ENCODE measurements at places on chromosomes 16 and 17.

GRCh38 chr16:85190572-85190971 lies 78.3 kb upstream of the CIBAR2 start:
- no peak for DNase-seq

- no peak for DNase-seq
Measured at GRCh38 chr16:13426736-13427135, 493.2 kb upstream of the ERCC4 start.

DNA sequence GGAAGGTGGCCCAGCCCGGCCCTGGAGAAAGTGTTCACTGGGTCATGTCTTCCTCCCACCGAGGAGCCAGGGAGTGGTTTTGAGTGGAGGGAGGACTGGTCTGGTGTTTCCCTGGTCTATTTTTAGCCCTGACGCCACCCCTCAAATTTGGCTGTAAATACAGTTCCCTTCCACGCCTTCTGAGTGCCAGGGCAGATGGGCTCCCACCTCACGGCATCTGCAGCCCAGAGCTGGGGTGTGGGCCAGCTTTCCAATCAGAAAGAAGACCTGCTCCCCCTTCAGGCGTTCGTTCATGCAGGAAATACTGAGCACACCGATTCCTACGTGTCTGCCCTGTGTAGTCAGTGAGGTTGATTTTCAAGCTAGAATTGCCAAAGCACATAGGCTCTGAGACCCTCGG lies 53.7 kb downstream of the SNX20 start:
- no peak for DNase-seq

GRCh38 chr16:25340973-25341372 lies 83.3 kb upstream of the ZKSCAN2 start:
- DNase-seq: no peak

GRCh38 chr16:81518439-81518757 lies 73.8 kb downstream of the CMIP start:
- no peak for DNase-seq

DNA sequence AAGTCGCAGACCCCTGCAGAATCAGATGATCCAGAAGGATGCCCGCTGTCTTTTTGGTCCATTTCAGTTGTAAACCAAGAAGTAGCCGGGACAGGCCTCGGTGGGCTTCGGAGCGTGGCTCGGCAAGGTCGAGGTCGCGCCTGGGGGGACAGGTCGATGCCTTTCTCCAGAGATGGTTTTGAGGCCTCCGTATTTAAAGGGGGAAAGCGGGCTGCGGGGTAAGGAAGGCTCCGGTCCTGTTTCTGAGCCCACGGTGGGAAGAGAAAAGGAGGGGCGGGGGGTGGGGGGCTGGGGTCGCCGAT lies 7.5 kb upstream of the GNG13 start:
- no peak for DNase-seq

GRCh38 chr17:65370669-65371131 lies 190.7 kb downstream of the AXIN2 start:
- no peak for DNase-seq

DNA sequence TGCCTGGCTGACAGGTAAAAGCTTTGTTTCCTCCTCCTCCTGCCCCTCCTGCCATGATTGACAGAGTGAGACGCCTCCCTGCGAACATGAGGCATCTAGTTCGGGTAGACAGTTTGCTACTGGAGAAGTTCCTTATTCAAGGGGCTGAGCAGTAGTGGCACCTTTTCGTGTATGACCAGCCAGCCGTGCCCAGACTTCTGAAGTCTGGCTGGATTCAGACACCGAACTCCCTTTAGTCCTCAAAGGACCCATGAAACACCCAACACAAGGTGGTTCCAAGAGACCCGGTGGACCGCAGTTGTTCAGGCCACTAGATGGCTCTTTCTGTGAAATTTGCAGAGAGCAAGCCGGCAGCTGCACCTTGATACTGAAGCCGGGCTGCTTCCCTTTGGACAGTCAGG lies 192.8 kb downstream of the XYLT1 start:
- no peak for DNase-seq

DNA sequence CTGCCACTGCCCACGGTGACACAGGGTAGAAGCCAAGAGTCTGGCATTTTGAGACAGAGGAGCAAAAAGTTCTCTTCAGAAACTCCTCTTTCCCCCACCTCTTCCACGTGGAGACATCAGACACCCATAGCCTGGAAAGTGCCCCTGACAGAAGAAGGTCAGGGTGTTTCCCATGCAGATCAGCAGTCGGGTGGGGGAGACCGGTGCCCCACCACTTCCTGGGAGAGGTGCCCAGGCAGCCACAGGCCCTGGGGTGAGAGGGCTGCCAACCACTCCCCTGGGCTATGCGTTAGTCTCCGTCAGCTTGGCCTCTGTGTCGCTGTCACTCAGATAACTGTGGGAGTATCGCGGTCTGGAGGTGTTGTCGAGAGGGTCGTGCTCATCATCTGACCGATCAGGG lies 31.5 kb downstream of the PIPOX start:
- DNase-seq: no peak

DNA sequence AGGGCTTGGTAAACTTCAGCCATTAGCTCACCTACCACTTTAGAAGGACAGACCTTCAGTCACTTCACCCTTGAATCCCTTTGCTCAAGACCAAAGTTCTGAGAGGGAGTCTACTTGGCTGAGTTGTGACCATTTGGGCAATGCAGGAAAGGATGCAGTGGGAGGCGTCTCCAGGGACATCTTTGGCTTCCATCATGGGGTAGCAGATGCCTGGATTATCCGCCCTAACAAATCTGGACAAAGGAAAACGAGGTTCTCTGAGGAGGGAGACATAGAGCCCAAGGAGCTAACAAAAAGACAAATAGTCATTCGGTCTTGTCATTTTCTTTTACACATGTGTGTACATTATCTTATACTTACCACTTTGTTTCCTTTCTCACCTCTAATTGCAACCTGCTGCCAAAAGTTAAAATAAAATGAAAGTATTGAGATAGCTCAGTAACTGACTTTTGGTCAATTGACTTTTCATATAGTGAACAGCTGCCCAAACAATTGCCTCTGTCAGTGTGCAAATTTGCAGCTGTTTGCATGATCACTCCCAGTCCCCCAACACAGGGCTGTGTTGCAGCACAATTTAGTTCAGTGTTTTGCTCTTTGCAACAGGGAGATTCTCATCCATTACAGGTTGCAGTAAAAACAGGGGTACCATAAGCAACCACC lies 108.9 kb upstream of the EEF2KMT start:
- DNase-seq: no peak

GRCh38 chr16:1903845-1904840 lies 14.1 kb downstream of the HS3ST6 start:
- DNase-seq: no peak

DNA sequence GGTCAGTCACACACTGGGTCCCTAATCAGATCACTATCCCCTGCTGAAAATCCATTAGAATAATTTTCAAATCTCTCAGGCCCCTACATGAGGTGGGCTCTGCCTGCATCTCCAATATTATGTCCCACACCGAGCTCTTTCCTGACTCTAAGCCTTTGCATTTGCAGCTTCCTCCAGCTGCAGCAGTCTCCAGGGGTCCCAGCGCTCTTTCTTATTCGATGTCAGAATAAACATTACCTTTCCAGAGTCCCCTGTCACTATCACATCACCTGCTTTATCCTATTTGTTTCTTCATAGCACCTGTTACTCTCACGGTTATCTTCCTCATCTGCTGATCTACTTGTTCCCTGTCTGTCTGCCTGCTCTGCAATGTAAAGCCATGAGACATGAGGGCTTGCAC lies 57.3 kb upstream of the MON1B start:
- no peak for DNase-seq

DNA sequence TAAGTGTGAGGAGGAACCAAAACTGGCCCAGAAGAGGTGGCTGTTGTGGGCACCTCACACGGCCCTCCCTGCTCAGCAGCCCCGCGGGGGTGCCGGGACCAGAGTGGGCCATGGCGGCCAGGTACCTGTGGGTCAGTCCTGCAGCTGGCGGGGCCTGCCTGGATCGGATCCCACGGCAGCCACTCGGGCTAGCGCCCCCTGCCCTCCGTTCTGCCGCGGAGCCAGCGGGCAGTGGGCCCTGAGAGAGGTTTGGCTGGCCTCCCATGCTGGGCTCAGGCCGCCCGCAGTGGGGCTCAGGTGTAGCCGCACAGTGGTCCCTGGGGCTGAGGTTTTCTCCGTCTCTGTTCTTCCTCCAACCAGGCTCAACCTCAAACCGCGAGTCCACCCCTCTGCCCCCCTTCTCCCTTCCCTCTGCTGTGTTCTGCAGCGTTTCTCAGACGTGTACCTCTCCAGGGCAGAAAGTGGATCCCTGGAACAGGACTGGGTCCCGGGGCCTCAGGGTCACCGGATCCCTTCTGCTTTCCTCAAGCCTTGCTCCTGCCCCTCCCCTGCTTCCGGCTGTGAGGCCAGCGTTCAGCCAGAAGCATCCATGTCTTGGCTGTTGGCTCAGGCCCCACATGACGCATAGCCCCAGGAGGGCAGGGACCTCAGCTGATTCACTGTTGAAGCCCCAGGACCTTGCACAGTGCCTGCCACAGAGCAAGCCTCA lies 28.6 kb upstream of the ITGA3 start:
- peak; percentile 75 for DNase-seq

- no peak for DNase-seq
Measured at GRCh38 chr16:53528797-53529196, 25.8 kb upstream of the AKTIP start.

DNA sequence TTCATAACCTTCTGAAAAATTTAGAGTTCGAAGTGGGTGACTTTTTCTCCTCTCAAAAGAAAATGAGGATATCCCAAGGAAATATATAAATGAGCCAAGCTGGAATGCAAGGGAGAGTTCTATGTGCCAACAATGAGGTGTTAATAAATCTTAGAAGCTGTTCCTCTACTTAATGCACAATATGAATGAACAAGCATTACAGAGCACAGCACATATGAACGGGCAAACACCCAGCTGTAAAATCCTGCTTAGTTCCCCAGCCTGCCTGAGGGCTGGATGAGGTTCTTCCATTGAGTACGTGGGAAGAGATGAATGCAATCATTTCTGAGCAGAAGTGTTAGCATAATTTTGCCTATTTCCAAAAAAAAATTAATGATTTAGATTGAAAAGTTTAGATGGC lies 58.1 kb downstream of the WDR59 start:
- DNase-seq: no peak

- DNase-seq: peak; percentile 86
Measured at GRCh38 chr16:16021988-16022682, 72.7 kb downstream of the ABCC1 start.

DNA sequence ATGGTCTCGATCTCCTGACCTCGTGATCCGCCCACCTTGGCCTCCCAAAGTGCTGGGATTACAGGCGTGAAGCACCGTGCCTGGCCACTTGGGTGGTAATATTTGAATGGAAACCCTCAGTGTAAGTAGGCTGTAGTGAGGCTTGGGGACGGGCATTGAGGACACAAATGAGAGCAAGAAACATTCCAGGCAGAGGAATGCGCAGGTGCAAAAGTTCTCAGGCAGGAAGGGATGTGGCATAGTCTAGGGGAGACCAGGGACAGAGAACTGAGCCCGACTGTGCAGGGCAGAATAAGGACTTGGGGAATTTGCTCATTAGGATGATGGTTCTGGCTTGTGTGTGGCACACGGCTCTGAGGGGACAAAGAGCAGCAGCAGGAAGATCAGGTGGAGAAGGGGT lies 54.8 kb downstream of the GRB2 start:
- DNase-seq: no peak

- DNase-seq: no peak
Measured at GRCh38 chr16:24816688-24817087, 29.1 kb upstream of the SLC5A11 start.

- no peak for DNase-seq
Measured at GRCh38 chr17:81520021-81520901, 7.7 kb upstream of the ACTG1 start.

DNA sequence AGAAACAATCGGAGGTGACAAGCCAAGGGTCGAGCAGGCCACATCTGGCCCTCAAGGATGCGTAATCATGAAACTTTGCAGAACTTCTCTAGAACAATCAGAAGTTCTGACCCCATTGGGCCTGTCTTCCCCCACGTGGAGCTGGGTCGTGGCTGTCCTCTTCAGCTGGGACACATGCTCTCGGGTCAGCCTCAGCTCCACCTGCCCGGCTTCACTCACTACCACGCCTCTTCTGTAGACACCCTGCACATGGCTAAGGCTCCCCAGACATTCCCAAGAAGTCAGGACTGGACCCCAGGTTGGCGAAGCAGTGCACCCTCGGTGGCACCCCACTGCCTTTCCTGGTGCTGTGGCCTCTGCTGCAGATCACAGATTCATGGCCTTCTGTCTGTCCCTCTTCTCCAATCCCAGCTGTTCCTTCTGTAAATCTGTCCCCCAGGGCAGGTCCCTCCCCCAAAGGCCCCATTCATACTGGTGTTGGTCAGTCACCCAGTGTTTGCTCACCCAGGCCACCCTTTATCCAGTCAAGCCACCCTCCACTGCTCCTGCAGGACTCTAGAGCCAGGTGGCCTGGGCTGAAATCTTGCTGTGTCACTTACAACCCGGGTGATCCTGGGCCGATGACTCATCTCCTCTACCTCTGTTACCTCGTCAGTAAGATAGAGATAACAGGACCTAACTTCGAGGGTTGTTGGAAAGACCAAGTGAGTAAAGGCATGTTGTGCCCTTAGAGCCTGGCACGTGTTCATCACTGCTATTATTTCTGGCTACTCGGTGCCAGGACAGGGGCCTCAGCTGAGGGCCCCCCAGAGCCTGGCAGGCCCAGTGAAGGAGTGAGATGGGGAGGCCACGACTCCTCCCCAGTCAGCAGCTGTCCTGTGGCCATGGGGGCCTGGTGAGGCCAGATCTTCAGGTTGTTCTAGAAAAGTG lies 1.4 kb upstream of the SLC5A11 start:
- no peak for DNase-seq

DNA sequence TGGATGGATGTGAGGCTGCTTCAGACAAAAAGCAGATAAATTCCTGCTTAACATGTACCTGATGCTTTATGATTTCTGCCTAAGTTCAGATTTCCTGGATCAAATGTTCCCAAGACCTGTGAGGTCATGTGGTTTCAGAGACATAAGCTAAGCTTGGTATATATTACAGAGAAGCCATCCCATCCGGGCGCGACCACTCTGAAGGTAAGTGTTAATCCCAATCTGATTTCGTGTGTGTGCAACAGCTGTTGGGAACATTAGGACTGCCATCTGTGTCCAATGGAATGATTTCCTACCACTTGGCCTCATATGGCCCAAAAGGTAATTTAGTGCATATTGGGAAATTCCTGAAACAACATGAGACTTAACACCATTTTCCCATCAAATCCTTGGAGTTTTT lies 199.1 kb downstream of the HS3ST3B1 start:
- DNase-seq: no peak

GRCh38 chr16:64738321-64738960 lies 383.4 kb downstream of the CDH11 start:
- peak; percentile 18 for DNase-seq

DNA sequence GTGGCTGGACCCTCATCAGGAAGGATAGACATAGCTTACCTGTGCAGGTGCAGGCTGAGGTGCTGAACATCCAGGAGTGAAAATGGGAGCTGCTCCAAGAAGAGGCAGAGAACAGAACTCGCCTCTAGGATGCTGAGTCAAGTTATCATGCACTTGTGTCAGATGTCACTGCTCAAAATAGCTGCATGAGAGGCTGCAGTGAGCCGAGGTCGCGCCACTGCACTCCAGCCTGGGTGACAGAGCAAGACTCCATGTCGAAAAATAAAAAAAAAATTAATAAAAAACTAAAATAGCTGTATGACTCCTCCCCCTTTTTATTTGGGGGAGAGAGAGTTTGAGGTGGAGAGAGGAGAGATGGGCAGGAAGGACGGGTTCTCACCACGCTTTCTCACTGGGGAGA lies 148.8 kb downstream of the FOXL1 start:
- no peak for DNase-seq
